ENCODE measurements at places on chromosomes 3 and 15. TPM values are rescaled to one million over a fixed set of nuclear protein-coding genes. Genes with fewer than 3 reads are reported as not detected.

PRKCD gene
- polyA plus RNA-seq: 23.9 TPM

CCR8 gene
- not detected for polyA plus RNA-seq

FEZF2 gene
- not detected for polyA plus RNA-seq

THAP10 gene
- 9.6 TPM for polyA plus RNA-seq

SAMMSON gene
- 0.10 TPM for polyA plus RNA-seq

IMPG2 gene
- polyA plus RNA-seq: 0.41 TPM

TRH gene
- 0.21 TPM for polyA plus RNA-seq

ADAMTSL3 gene
- polyA plus RNA-seq: 4.5 TPM

NUTM1 gene
- not detected for polyA plus RNA-seq

All from right renal cortex interstitium (tissue), 3 donors.